ENCODE measurements at places on chromosomes 11 and 22.

GRCh38 chr22:18148293-18148965 lies 1.5 kb upstream of the USP18 start:
- DNase-seq, result no peak

GRCh38 chr11:2212411-2213251 lies 41.0 kb upstream of the TH start:
- DNase-seq, result no peak

DNA sequence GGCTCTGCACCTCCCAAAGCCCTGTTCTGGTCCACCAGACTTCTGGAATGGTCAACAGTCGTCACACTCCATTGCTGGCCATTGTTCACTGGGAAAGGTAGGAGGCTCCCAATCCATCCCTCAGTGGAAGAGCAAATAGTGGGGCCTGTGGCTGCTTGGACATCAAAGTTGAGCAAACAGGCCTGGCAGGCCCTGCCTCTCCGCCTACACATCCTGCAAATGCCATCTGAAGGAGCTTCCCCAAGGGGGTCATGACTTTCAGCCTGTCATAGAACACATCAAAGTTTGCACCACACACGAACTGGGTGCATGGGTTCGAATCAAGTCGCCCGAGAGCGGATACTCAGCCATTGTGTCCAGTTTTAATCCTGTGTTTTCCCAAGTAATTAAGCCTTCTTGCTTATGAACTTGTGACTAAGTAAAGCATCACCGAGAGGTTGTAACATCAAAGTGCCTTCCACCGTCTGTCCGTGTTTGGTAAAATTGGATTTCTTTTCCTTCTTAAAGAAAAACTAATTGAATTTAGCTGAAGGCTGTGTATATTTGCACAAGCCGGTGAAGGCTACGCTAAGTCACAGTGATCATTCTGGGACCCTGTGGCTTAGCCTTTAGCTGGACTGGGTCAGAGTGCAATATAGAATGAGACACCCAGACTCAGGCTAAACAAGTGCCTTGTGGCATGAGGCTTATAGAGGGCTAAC lies 36.1 kb downstream of the CLPB start:
- no peak for DNase-seq

DNA sequence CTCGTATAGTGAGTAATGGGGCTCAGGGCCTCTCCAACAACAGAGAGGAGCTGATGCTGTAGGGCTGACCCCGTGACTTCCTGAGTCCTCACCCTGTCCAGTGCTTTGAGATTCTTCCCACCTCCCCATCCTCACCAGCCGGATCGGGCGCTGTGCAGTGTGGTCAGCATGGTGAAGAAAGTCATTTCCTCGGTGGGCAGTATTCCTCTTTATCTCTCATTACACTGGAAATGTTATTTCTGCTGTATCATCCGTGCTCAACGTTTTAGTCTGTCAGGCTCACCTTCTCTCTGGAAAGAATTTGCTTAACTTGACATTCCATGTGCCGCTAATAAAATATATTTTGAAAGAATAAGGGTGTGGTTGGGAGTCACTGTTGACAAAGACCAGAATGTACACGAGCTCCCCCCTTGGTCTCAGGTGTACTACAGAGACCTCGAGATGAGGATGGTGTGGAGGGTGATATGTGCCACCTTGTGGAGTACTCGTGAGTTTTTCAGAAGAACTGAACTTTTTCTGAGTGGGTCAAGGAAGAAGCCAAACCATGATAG lies 25.7 kb upstream of the SCGB1A1 start:
- DNase-seq, result no peak

DNA sequence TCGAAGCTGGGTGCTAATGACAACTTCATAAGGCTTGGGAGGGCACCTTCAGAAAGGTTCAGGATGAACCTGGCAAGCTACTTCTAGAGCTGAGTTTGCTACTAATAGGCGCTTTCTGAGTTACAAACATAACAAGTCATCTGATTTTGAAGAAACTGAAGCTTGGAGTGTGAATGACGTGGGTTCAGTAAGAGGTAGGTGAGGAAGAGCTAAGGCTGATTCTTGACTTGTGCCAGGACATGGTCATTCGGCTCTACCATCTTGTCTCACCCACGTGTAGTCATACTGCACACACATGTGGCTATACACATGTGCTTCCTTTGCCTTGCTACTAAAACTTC lies 56.4 kb downstream of the SWAP70 start:
- DNase-seq, result no peak

DNA sequence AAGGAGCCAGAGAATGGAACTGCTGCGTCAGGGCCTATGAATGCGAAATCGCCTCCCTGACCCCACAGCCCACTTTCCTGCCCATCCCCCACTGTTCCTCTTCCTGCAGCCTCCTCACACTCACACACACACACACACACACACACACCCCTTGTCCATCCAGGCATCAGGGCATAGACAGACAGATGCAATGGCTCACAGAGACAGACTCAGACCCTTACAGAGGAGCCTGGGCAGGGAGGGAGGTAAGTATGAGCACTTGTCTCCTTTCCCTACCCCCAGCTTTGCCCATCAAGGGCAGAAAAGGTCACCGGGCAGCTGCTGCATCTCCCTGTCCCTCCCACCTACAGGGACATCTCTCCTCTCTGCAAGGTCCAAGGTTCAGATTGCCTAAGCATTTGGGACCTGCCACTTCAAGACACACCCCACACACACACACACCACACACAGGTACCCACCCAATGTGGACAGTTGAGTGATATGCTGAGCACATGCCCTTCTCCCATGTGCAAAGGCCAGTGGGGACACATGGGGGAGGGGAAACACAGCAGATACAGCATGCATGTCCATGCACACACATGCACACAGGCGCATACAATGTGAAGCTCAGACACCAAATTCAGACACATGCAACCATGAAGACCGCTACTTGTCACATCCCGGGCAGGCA lies 2.0 kb upstream of the NRXN2 start:
- no peak for DNase-seq

DNA sequence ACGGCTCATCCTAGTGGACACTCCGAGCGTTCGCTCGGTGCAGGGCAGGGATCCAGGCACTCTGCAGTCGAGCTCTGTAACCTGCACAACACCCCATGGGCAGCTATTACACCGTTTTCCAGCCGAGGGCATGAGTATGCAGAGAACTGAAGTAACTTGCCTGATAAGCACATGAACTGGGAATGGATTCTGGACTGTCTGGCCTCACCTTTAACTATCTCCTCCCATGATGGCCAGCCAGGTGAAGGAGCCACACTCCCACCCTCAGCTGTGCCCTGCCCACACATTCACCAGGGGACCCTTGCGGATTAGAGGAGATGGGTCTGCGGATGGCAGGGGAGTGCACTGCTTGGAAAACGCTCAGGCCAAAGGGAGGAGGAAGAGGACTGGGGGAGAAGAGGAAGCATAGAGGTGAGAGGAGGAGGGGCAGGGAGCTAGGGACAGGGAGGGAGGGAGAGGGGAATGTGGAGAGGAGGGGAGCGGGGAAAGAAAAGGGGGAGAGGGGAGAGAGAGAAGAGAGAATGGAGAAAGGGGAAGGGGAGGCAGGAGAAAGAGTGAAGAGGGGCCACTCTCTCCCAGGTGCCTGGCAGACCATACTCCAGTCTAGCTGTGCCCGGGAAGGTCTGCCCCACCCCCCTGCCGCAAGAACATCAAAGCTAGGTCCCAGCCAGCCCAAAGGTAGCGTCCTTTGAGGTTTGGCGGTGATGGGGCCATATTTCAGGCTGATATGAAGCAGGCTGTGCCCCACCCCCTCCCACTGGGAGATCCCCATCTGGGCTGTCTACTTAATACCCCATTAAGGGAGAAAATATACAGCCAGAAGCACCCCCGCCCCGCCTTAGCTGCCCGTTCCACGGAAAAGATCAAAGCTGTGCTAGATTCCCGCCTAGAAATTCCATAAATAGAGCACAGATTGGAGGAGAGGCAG lies 33.2 kb upstream of the TCF20 start:
- DNase-seq, result no peak

DNA sequence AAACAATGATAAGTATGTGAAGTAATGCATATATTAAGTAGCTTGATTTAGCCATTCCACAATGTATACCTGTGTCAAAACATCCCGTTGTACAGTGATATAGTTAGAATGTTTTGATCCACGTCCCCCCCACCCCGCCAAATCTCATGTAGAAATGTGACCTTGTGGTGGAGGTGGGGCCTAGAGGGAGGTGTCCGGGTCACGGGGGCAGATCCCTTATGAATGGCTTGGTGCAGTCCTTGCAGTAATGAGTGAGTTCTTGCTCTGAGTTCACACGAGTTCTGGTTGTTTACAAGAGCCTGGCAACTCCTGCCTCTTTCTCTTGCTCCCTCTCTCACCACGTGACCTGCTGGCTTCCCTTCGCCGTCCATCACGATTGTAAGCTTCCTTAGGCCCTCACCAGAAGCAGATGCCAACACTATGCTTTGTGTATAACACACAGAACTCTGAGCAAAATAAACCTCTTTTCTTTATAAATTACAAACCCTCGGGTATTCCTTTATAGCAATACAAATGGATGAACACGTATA lies 41.6 kb downstream of the FANCF start:
- no peak for DNase-seq

GRCh38 chr22:45014654-45015053 lies 4.8 kb upstream of the PHF21B start:
- DNase-seq, result no peak

DNA sequence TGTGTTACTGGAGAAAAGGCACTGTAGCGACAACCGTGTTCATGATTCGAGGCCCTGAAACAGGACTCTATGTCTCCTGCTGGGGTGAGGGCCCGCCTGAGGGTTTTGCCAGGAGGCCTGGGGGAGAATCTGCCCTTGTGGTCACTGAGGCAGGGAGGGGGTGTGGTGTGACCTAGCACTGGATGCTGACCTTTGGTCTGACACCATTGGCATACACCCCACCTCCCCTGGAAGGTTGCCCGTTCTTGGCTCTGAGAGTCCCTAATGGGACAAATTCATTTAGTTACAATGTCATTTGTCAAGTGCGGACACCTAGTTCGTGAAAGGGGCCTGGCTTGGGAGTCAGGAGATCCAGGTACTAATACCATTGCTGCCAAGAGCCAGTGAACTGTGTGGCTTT lies 29.0 kb downstream of the NECTIN1 start:
- DNase-seq, result no peak

DNA sequence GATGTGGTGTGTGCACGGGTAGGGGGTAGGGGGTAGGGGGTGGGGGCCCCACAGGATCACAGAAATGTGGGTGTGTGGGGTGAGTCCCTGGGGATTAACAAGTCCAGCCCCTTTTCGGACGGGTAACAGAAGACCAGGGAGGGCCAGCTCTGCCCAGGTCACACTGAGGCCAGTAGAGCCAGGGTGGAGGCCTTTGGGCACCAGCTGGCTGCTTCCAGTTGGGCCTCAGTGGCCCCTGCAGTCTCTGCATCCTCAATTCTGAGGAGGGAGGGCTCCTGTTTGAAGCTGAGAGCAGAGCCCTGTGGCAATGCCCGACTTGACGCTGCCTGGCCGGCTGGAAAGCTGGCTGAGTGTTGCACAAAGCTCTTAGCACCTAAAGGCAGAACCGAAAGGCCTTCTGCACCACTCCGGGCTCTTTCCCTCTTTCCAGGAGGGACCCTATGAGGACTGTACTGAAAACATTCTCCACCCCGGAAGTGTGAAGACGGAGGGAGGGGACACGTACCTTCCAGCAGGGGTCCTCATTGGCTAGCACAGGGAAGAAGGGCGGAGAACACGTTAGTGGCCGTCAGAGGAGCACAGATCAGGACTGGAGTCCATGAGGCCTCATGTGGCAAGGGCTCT lies 120.4 kb downstream of the PHF21B start:
- no peak for DNase-seq

DNA sequence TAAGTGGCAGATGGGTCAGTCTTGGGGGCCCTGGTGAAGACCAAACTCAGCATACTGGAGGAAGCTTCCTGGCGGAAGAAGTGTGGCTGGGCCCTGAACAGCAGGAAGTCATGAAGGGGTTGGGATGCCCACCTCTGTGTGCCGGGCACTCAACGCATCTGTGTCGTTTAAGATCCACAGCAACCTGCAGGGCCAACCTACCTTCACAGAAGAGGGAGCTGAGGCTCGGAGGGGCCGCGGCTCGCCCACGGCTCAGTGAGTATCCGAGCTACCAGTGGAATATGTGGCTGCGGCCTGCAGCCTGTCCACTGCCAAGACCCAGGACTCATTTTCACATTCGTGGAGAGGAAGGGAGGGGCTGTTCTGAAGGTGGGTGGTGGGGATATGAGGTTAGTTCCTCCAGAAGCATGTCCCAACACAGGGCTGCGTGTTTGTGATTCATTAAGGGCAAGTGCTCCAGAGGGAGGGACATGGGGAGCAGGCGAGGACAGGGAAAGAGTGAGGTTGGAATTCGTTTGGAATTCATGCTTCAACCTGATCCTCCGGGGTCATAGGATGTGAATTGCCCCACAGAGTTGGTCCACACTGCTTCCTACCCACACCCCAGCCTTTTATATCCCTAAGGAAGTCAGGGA lies 99.6 kb downstream of the MPPED1 start:
- no peak for DNase-seq

- DNase-seq, result no peak
Measured at GRCh38 chr11:120057595-120058581, 80.0 kb downstream of the TRIM29 start.

GRCh38 chr11:117083011-117083935 lies 15.0 kb downstream of the SIK3 start:
- no peak for DNase-seq

DNA sequence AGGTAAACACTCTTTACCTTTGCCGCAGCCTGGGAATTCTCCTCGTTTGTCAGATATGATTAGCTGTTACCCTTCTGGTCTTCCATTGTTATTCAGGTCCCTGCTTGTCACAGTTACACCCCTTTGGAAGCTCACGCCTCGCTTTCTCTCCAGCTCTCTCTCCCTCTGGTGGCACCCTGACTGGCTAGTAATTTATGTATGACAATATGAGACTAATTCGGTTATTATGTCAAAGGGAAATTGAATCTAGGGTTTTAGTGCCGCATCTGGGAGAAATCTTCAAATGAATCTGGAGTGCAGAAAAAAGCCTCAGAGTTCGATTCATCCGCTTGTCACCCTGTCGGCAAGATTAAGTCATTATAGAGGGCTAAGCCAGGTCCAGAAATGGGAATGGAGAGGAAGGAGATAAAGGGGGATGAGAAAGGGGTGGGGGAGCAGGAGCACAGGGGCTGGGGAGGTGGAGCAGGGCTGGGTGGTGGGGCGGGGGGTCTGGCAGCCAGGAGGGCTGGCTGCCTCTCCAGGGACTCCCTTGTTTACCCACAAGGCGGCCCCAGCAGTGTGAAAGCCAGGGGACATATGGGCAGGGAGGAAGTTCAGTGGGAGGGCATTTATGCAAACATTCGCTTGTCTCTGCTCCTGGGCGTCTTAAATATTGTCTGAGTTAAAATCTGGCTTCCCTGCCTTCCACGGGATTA lies 179.0 kb upstream of the NECTIN1 start:
- no peak for DNase-seq

- no peak for DNase-seq
Measured at GRCh38 chr22:48264586-48264985, 1502.1 kb downstream of the TBC1D22A start.

DNA sequence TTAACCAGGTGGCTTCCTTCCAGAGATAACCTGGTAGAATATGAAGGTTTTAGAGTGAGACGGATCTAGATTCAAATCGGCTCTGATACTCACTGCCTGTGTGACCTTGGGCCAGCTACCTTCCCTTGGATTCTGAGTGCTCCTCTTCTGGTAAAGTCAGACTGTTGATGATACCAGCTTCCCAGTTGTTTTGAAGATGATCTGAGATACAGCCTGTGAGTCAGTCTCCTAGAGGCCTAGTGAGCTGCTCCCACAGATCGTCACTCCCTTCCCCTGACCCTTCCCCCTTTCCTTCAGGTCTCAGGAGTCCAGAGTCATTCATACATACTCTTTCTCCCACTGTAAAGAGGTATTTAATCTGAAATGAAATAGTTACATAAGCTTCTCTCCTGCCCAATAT lies 207.8 kb downstream of the GRIK4 start:
- DNase-seq, result no peak
